Ammon's horn (tissue), 1 donor: ENCODE measurements at places on chromosomes 3 and 15.

- DNase-seq: no peak
These were observed 92.8 kb upstream of the BCL6 start for GRCh38 chr3:187838016-187838540.

GRCh38 chr3:72232777-72233176 is 447.8 kb upstream of the PROK2 start:
- DNase-seq: no peak

DNA sequence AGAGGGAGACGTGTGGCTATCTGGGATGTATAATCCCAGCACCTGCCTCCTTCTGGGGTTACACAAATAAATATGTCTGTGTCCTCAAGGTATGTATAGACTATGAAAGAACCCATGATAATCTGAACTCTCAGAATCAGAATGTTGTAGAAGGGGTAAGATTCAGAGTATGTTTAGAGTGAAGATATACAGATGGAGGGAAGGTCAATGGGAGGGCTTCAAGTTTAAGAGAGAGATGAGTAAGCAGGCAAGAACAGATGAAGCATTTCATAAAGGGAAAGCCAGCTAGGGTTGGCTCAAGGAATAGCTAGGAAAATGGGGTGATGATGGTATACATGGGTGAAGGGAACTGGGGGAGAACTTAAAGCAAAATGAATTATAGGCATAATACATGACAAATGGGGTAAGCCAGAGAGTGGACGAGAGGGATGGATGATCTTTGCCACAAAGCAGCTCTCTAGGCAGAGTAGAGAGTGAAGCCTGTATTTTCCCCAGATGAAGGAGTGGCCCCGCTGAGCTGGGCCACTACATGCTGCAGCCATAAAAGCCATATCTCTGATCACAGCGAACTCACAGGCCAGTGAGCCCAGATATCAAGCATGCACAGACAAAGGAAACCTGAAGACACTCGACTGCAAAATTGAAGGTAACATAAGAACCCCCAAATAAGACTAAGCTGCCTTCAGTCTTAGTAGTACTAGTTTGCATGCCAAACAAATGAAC is 15.9 kb upstream of the ZBTB38 start:
- no peak for DNase-seq

DNA sequence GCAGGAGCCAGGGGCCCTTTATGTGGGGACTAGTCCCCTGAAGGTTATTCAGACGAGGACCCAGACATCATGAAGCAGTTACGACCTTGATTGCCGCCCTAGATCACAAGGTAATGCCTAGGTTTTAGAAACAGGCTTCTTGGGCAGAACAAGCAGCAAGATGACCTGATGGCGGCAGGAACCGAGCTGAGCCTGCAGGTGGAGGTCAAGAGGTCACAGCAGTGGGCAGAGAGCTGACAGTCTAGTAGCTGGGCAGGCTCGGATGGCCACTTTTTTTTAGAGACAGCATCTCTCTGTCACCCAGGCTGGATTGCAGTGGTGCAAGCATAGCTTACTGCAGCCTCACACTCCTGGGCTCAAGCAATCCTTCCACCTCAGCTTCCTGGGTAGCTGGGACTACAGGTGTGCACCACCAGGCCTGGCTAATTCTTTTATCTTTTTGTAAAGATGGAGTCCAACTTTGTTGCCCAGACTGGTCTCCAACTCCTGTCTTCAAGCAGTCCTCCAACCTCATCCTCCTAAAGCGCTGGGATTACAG is 83.5 kb upstream of the ABHD17C start:
- no peak for DNase-seq

DNA sequence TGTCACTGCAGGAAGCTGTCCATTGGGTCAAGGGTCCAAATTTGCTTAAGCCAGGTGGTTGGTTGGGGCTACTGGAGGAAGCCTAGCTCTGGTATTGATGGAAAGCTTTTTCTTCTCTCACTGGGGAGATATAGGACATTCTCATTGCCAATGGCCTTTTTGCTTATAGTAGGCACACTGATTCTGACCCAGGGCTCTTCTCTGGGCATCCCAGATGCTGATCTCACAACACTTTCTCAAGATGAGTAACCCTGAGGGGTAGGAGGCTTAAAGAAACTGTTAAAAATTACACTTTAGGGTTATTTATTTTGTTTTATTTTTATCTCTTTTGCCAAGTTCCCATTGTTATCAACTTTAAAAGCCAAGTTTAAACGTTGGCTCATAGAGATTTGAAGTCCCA is 337.8 kb downstream of the LRRC3B start:
- no peak for DNase-seq
